ENCODE measurements at places on chromosomes 12 and 14.

- DNase-seq: no peak
These were observed 21.2 kb downstream of the TAS2R50 start for GRCh38 chr12:10965476-10965875.

GRCh38 chr12:29380536-29381523 is at the start of gene ERGIC2:
Gene ERGIC2 (minus strand): TSS chr12:29381172. CDS start chr12:29371633, 9,539 bp downstream.
- DNase-seq: peak; percentile 73

- DNase-seq: no peak
These were observed 114.3 kb downstream of the SLC15A5 start for GRCh38 chr12:16163146-16163545.

DNA sequence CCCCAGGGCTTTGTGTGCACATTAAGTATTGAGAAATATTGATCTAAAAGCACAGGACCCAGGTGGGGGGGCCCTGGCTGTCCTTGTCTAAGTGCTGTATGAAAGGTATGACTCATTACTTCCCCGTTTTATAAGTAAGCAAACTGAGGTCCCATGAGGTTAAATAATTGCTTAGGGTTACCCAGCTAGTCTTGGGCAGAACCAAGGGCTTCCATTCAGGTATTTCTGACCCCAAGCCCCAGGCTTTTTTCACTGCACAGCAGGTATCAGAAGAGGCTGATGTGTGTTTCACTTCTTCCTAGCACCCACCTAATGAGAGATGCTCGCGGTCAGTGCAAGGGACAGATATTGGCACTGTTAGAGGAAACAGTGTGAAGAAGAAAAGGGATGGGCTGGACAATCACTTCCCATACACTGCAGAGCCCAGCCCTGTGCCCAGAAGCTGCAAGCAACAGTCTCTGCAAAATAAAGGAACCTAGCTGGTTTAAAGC is 4.7 kb upstream of the TC2N start:
- DNase-seq: no peak

GRCh38 chr12:27859648-27860047 is 79.6 kb upstream of the MANSC4 start:
- DNase-seq: no peak

GRCh38 chr12:61810486-61810885 is 449.7 kb upstream of the USP15 start:
- DNase-seq: no peak

GRCh38 chr12:78888568-78888967 is 24.0 kb downstream of the SYT1 start:
- no peak for DNase-seq

DNA sequence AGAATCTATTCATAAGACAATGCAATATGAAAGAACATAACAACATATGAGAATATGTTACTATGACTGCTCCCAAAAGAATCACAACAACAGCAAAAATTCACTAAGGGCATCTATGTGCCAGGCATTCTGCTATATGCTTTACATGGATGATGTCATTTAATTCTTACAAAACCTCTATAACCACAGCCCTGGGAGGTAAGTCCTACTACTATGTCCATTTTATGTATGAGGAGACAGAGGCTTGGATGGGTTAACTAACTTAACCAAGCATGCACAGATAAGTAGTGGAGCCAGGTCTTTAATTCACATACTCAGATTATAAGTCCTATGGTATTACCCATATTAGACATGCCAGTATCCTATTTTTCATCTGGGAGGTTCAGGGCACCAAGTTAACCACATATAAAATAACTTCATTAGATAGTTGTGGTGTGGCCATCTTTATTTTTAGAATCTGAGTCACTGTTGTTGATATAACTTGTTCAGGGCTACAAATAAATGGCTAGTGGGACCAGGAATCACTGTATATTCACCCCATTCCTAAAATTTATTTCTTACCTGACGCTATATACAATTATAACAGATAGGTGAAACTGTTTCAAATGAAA is 33.2 kb upstream of the RAD51AP1 start:
- no peak for DNase-seq

Data from stimulated activated CD4-positive, alpha-beta T cell treated with anti-CD3 and anti-CD28 coated beads, Interleukin-12 subunit alpha, Interleukin-12 subunit beta, amount 100 ng/mL, for 4 hours (primary cell).